ENCODE measurements at places on chromosomes 5 and 9.

- no peak for DNase-seq
Measured at GRCh38 chr9:107755246-107755645, 265.7 kb upstream of the KLF4 start.

DNA sequence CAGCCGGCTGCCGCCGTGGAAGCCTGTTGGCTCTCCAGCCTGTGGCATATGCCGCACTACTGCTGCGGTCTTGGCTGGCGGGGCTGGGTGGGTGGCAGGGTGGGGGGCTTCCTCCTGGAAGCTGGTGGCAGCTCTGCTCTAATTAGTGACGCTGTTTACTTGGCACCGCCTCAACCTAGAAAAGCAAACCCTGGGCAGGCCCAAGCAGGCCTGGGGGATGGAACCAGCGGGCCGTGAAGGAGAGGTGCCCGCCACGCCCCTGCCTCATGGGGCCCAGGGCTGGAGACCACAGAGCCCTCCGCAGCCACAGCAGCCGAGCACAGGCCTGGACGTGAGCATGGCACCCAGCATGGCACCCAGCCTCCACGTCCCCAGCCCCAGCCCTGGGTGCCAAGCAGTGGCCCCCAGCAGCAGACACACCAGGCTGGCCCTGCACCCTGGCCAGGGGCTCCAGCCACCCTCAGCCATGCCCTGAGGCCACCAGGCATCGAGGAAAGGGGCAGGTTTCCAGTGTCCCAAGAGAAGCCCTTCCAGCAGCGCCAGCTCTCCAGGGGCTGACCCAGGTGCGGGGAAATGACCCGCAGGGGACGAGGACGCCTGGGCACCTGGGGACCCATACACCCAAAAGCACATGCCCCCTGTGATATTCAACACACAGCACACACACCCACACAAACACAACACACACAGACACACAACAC lies 5.4 kb upstream of the CCDC187 start:
- no peak for DNase-seq

DNA sequence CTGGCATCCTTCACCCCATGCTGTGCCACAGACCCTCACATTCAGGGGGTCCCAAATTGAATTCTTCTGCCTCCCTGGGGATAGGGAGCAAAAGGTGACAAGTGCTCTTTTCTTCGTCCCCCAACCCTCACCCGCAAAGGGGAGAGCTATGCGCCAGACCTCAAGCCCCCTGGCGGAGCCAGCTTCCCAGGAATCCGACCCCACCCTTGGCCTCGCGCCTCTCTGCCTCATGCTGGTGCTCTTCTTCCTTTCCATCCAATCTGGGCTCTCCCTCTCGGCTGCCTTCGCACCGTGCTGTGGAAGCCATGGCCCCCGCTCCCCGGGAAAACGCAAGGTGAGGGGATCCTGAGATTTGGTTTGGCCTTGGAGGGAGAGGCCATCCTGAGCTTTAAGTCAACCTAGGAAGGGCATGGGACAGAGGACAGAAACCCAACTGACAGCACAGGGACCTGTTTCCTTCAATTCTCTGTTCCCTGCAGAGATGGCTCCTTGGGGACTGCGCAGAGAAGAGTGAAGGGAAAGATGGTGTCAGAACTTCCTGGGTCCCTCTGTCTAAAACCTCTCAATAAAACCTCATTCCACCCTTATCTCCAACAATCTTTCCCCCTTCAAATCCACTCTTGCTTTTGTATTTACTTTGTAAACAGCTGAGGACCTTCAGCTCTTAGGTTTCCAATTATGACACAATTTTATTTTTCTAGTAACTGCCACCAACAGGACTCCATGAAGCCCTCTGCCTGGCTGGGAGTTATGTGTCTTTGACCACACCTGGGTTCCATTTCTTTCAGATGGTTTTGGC lies 36.3 kb upstream of the CRB2 start:
- DNase-seq: no peak

GRCh38 chr5:14216902-14217301 lies 73.8 kb downstream of the TRIO start:
- no peak for DNase-seq

All from activated naive CD4-positive, alpha-beta T cell treated with Interleukin-2 at 50 U/mL for 16 hours (primary cell).